ENCODE measurements at places on chromosomes 2 and 18.

- DNase-seq, result peak; percentile 61
Measured at GRCh38 chr2:168801961-168802858, at the start of gene NOSTRIN. Gene NOSTRIN, plus strand, starts transcription at chr2:168802637. Its CDS starts 10 bp downstream, at chr2:168802647.

DNA sequence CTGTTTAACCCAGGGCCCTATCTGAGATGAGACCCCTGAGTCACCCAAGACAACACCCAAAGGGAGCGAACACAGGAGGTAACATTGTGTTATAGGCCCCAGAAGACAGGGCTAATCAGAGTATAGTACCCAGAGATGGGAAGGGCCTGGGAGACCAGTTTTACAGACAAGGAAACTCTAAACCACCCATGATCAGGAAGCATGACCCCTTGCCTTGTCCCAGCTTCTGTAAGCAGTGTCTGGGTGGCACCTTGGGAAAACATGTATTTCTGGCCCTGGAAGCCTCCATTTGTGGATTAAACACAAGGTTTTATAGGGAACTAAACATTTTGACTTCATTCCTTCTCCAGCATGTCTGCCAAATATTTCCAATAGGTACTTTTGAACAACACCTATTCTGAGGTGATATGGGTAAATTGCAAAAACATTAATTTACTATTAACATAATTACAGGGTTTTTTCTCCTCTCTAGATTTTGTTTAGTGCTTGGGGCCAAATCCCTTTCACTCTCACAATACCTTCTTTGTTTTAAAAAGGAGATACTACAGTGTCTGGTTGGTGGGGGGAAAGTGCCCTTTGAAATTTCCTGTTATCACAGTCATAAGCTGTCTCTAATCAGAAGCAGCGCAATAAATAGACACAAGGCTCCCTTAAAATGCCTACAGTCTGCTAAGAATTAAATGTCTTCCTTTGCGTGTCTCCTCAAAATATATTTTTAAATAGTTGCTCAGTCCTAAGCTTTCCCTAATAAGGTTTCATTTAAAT lies 341.1 kb downstream of the BCL11A start:
- DNase-seq, result no peak

DNA sequence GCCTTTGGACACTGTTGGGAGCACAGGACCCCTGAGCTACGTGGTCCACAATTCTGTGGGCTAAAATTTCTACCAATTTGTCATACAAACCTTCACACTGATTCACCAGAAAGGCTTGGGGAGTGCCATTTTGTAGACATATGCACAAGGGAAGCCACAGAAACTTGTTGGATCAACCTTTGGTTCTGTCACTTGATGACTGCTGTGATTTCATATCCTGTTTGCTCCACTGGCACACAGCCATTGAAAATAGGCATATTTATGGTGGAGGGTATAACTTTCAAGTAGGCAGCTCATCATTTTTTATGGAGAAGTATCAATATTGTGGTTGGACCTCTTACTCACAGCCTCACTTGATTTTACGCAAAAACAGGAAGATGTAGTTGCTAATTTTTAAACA lies 10.5 kb downstream of the NAPG start:
- no peak for DNase-seq

DNA sequence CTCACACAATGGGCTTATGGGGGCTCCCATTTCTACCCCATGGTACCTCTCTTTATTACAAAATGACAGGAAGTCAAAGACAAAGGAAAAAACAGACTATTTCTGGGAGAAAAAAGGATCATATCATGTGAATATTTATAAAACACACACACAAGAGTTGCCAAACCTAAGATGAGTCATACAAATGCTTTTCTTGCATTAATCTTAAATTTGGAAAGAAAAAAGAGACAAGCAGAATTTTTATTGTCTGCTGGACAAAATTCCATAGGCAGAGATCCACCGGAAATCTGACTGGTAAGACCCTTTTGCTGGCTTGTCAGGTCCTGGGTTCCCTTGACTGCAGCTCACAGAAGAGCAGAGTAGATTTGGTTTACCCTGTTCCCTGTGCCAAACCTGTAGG lies 1732.3 kb upstream of the PIK3C3 start:
- no peak for DNase-seq

DNA sequence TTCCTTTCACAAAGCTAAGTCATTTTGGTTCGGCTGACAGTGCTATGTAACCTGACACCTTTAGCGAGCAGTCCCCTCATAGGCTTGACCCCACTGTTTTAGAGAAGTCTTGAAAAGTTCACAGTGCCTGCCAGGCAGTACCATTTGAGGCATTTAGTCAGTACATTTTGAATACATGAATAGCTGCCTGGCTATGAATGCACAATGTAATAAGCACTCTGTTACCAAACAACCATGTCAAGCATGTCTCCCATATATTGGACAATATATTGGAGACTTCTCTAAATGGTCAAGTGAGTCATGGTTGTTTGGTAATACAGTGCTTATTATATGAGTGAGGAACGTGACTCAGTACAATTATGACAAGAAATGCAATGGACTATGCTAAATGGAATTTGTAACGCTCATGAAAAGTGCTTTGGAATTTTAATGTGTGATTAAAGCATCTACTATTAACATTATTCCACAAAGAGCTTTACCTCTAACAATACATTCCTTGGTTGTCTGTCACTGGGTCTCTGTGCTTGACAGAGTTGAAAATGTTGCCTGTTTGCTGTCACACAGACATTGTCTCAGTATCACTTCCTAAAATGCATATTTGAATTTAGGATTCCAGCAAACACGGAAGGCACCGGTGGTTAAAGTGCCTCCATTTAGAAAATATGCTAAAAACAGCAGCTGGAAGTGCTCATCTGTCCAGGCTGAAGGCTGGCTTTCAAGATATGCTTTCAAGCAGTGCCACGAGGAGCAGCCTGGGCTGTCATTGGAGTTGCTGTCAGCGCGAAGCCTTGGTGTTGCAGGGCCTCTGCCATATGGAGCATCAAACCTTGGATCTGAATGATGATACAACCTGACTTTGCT lies 458.6 kb downstream of the FBXO15 start:
- no peak for DNase-seq
